ENCODE measurements at places on chromosomes 16 and 17. TPM values are rescaled to one million over a fixed set of nuclear protein-coding genes. Genes with fewer than 3 reads are reported as not detected.
A peak's percentile ranks its signal among the peaks of the same experiment; 100 is the strongest.

GRCh38 chr17:66255112-66255511, 25.9 kb upstream of the APOH start:
- H3K36me3 ChIP-seq = no peaks in the 10 kb centered on the region
- no peak overlapping the region for H3K27ac ChIP-seq
- no peak overlapping the region for H3K4me3 ChIP-seq

DNA sequence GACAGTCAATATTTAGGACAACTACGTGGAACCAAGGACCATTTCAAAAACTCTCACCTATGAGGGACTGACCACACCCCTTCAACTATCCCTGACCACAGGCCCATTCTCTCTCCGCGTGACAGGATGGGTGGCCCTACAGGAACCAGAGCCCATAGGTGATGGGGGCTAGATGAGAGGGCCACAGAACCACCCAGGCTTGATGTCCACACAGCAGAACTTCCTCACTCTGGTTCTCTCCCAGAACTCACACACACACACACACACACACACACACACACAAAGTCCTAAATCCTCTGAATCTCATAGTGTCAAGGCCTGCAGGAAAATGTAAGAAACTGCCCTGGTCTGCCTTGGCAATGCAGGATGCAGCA, 1.5 kb downstream of the ZNF319 start:
- DNase-seq = no peak
- no peak overlapping the region for H3K27ac ChIP-seq
- H3K36me3 ChIP-seq = peaks cover 28% of the 10 kb centered on the region

DNA sequence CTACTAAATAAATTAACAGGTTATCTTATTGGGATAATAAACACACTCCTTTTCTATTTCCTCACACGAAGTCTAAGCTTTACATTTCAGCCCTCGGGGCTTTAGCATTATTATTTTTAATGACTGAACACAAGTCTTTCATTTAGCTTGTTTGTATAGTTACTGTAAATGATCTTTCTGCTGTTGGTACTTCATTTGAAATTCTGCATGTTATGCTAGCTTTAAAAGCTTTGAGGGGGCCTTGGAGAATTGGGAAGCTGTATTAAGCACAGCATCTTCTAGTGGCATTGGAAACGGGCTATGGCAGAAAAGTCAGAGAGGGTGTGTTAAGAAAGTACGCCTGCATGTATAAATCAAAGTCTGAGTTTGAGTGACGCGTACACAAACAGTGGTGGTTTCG, 243.7 kb downstream of the FTO start:
- no peaks in the 10 kb centered on the region for H3K36me3 ChIP-seq
- H3K4me1 ChIP-seq = no peaks in the 10 kb centered on the region
- no peak overlapping the region for H3K27ac ChIP-seq
- DNase-seq = no peak

- no peaks in the 10 kb centered on the region for H3K36me3 ChIP-seq
- DNase-seq = no peak
- H3K27ac ChIP-seq = no peak overlapping the region
- H3K27me3 ChIP-seq = no peaks in the 10 kb centered on the region
- H3K4me3 ChIP-seq = no peak overlapping the region
These were observed 13.1 kb downstream of the SLC38A8 start for GRCh38 chr16:84029297-84030047.

- H3K27ac ChIP-seq = peak overlapping the region; percentile 93
- peak overlapping the region; percentile 77 for H3K4me3 ChIP-seq
- no peaks in the 10 kb centered on the region for H3K27me3 ChIP-seq
- H3K36me3 ChIP-seq = peaks cover 13% of the 10 kb centered on the region
- peak; percentile 60 for DNase-seq
These were observed 499 bp downstream of the PIP4K2B start for GRCh38 chr17:38798614-38799500.

DNA sequence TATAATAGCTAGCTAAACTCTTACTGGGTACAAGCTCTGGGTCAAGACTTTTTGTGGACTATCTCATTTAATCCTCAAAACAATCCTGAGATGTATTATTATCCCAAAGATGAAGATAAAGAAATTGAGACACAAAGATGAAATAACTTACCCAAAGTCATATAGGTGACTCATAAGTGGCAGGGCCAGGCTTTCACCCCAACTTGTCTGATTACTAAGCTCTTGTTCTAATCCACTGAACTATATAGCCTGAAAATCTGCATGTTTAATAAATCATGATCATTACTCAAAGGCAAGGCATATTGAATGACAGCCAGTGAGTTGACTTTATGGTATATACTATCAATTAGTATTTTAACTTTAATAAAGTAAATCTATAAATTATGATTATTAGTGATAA, 77.4 kb downstream of the SKAP1 start:
- no peaks in the 10 kb centered on the region for H3K4me1 ChIP-seq
- no peak for DNase-seq
- H3K36me3 ChIP-seq = no peaks in the 10 kb centered on the region

DNA sequence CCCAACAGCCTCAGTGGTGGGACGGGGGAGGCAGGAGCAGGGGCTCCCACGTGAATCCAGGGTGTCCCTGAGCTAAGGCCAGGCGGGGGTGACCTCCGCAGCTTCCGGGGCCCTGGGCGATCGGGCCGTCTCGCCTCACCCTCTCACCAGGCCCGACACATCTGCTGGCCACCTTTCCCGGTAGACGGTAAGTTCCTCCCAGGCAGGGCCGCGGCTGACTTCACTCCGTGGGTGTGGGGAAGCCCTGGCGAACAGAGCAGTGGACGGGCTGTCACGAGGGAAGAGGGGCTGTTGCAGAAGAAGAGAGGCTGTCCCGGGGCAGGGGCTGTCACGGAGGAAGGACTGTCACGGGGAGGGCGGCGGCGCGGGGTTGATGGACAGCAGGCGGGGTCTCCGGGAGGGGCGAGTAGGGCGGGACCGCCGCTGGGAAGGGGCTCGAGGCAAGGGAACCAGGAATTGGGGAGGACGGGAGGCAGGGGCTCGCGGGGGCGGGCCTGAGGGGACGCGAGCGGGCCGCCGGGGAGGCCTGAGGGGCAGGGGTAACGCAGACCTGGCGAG, 498 bp downstream of the PKMYT1 start:
- no peaks in the 10 kb centered on the region for H3K36me3 ChIP-seq
- no peak for DNase-seq
- H3K27ac ChIP-seq = no peak overlapping the region
- peak overlapping the region; percentile 42 for H3K4me3 ChIP-seq
- no peaks in the 10 kb centered on the region for H3K27me3 ChIP-seq

The LDHD gene
- total RNA-seq = 7.0 TPM

The PAQR4 gene
- total RNA-seq = 21.3 TPM

The DEXI gene
- total RNA-seq = 19.5 TPM

The SLC6A2 gene
- 0.26 TPM for total RNA-seq

The ATP1B2 gene
- 16.0 TPM for total RNA-seq

The ASB16 gene
- 0.11 TPM for total RNA-seq

Measured in lung (tissue), 17 donors.